ENCODE measurements at places on chromosomes 1 and 21.

GRCh38 chr1:6450943-6451373 is 15.0 kb downstream of the TNFRSF25 start:
- no peak for DNase-seq

DNA sequence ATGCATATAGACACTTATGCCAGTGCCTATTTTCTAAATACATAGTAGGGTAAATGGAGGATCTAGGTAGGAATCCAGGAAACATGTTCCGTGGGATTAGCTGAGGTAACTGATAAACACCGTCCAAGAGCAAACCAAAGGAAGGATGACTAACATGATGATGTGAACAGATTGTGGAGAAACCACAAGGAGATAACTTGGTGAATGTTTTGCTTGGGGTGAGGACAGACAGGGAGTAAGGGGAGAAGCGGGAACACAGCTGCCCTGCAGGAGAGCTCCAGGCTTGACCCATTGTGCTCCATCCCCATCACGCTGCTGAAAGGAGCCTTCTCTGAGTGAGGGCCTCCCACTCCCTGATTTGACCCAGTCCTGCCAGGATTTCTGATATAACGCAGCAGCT is 87.0 kb upstream of the ZC3H11B start:
- DNase-seq, result no peak

GRCh38 chr1:60875138-60875537 is 207.2 kb upstream of the NFIA start:
- no peak for DNase-seq

GRCh38 chr1:83766241-83766691 is 232.7 kb downstream of the TTLL7 start:
- no peak for DNase-seq

- no peak for DNase-seq
These were observed 79.8 kb downstream of the PCP4 start for GRCh38 chr21:39947031-39947430.

- DNase-seq, result no peak
These were observed 63.0 kb downstream of the RABGAP1L start for GRCh38 chr1:174222166-174222949.

DNA sequence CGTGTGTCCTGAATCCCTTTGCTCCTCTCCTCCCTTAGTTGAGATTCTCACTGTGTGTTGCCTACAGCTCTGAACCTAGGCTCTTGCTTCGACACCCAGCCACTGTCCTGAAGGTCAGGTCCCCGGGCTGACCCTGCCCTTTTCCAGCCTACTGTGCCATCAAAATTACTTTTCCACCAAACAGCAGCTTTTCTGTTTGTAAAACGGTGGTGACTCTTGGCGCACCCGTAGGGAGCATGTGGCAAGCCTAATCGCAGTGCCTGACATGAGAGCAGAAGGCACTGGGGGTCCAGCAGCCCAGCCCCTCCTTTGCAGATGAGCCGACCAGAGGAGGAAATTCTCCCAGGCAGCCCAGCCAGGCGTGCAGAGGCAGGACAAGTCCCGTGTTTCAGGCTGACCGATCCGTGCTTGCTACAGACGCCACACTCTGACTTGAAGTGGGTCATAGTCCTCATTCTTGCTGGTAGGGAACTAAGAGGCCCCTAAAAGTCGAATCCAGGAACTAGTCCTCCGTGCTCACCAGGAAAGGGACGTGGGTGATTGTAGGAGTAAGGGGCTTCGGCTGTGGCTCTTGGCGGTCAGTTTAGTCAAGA is 6.8 kb downstream of the GPR137B start:
- peak; percentile 86 for DNase-seq

DNA sequence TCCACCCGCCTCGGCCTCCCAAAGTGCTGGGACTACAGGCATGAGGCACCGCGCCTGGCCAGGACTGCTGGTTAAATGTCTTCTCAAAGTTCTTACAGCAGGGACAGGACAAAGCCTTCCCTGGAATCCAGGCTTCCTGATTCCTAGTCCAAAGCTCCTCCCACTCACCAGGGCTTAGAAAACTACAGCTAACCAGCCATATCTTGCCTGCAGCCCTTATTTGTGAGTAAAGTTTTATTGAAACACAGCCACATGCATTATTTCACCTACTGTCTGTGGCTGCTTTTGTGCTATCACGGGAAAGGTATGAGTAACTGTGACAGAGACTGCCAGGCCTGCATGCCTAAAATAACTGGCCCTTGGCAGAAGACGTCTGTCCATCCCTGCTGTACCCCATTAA is 24.4 kb downstream of the TMCO4 start:
- no peak for DNase-seq

DNA sequence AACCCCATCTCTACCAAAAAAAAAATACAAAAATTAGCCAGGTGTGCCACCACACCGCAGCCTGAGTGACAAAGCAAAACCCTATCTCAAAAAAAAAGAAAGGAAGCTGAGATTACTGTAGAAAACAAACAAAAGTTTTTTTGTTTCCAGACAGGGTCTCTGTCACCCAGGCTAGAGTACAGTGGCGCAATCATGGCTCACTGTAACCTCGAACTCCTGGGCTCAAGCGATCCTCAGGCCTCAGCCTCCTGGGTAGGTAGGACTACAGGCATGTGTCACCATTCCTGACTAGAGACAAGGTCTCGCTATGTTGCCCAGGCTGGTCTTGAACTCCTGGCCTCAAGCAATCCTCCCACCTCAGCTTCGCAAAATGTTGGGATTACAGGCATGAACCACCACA is 2.8 kb upstream of the PYGO2 start:
- no peak for DNase-seq
